Omental fat pad (tissue), 4 donors: ENCODE measurements at places on chromosomes 1 and 21. TPM values are rescaled to one million over a fixed set of nuclear protein-coding genes. Genes with fewer than 3 reads are reported as not detected.

DNA sequence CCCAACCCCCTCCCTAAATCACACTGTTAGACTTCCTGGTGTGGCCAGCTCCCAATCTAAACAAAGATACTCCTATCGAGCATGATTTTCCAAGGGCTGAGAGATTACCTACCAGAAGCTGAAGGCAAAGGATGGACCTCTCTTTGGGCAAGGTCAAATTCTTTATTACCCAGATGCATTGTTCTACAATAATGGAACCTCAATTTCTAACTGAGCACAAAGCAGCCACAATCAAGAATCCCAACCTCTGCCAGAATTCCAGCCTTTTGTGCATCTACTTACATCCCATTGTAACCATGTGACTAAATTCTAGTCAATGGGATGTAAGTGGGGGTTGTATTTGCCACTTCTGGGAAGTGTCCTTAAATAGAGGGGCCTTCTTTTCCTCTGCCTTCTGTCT, 24.9 kb upstream of the VPS26C start:
- no peak for DNase-seq

DNA sequence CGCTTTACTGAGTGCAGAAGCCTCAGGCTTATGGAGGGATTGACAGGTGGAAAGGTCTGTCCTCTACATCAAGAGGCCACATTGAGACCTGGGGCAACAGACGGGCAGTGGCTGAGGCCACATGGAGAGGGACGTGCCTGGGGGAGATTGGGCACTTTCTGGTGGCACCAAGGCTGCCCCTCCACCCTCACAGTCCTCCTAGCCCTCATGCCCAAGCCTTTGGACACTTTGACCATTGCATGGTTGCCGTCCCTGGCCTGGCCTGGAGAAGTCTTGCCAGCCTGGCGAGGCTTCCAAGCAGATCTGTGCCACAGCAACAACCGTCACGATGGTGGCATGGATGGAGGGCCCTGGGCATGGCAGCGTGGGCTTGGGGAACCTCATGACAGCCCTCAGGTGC, 192.1 kb upstream of the VAMP3 start:
- no peak for DNase-seq

DNA sequence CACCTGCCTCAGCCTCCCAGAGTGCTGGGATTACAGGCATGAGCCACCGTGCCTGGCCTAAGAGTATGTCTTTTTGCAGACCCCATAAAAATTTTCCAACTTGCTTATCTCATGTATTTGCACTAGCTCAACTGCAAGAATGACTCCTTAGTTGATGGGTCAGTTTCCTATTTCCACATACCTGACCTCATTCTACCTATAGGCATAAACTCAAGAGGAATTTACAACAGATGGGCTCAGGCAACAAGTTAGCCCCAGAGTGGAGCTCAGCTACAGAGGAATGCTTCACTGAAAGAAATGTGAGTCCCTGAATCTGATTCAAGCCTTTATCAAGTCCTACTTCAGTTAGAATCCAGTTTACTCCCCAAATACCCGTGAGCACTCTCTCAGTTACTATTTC, 5.3 kb upstream of the SLC37A1 start:
- no peak for DNase-seq

DNA sequence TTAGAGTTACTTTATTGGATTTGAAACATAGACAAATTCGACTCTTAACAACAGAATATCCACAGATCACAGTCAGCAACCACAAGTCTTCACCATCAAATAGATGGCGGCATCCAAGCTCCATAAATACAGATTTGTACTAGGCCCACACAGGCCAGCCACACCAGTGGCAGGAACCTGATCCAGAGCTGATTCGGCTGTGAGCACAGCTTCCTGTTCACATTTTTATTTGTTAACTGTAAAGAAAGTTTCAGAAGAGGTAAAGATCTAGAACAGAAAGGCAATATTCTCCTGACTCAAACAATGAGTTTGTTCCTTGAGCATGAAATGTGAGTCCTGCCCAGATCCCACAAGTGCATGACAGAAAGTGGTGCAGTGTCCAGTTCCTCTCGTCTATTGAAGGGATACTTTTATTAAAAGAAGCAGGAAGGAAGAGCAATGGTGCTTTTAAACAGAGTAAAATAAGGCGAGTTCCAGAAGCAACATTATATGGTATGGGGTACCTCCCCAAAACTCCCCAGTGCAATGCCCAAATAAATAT, 205.8 kb downstream of the SLC45A1 start:
- no peak for DNase-seq

SPATA17 gene
- not detected for total RNA-seq

FCGR3A gene
- 27.6 TPM for total RNA-seq
